CD4-positive, alpha-beta T cell (primary cell): ENCODE measurements at places on chromosomes 4 and X.

DNA sequence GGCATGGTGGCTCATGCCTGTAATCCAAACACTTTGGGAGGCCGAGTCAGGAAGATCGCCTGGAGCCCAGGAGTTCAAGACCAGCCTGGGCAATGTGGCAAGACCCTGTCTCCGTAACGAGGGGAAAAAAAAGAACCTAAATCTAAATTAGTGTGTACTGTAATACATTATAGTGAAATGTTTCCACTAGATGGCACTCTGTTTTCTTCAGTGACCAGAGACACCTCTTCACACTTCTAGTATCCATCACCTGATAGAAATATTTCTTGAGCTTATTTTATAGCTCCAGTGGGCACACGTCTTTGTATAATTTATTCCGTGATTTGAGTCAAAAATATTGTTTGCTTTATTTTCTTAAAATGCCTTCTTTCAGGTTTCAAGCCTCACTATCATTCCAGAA is 600.9 kb upstream of the DIPK2B start:
- DNase-seq = peak; percentile 64

GRCh38 chr4:166121897-166122296 is 248.9 kb downstream of the TLL1 start:
- DNase-seq = no peak

- DNase-seq = peak; percentile 17
Observed at GRCh38 chr4:140637836-140638235, 69.1 kb upstream of the UCP1 start.

- no peak for DNase-seq
Observed at GRCh38 chr4:184357772-184358171, 116.6 kb downstream of the IRF2 start.

DNA sequence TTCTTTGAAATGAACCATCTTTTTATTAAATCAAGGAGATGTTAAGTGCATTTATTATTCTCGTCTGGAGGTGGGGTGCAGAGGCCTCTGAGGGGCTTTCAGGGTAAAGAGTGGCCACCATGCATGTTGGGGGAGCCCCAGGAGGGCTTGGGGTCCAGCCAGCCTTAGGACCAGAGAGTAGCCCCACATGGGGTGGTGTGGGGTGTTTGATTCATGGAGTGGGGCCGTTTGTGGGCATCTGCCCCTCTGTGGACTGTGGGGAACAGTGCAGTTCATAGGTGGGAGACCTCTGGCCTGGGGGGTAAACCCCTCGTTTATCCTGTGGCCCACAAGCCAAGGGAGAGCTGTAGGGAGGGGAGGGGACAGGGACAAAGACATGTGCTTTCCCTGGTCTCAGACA is 26.9 kb downstream of the HTRA3 start:
- DNase-seq = no peak

DNA sequence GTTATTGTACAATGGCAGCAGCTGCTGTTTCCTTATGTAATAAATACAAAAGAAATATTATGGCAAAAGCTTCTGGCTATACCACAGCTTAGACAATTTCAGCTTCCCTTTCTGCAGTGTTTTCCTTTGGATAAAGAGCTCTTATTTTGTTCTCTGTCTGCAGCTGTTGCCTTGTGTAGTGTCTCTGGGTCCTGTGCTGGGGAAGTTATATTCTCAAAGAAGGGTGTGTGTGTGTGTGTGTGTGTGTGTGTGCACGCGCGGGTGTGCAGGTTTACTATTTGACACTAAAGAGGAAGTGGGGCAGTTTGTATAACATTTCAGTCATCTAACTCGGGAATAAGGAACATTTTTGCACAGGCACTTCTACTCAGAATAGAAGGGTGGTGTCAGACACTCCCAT is 83.6 kb downstream of the REPS2 start:
- DNase-seq = no peak

DNA sequence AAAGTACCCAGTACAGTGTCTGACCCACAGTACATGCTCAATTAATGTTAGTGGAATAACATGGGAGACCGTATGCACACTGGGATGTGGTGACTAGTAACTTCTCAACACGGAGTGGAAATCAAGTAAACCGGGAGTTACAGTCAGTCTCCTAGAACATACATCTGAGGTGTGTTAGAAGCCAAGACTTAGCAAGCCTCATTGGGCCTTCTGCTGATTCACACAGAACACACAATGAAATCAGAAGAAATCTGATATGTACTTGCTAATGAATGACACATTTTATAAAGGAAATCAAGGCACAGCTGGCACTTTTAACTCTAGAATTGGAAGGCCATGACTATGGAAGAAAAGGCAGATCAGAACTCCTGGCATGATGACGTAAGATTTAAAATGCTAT is 13.0 kb downstream of the TRAPPC2 start:
- no peak for DNase-seq

- no peak for DNase-seq
Observed at GRCh38 chr4:24380957-24381665, 203.2 kb downstream of the DHX15 start.

DNA sequence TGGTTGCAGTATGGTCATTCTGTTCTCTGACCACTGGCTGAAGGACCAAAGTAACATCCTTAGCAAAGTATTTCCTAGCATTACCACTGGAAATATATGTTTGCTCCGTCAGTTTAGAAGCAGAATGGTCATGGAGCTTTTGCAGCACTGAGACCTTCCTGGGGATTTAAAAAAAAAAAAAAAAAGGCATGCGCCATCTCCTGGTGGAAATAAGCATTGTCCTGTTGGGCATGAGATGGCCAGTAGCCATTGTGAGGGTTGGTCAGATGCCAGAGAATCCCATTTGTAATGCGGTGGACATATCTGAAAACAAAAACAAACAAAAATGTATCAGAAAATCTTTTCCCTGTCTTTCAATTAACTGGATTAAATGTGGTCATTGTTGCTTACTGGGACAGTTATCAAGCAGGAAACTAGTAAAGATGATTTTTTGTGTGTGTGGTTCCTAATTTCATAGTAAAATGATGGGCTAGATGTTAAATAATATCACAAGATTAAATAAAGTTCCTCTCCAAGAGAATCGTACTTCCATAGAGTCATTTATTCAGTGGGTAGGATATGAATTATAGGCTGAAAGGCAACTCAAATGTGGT is 139.6 kb downstream of the SOWAHB start:
- no peak for DNase-seq

DNA sequence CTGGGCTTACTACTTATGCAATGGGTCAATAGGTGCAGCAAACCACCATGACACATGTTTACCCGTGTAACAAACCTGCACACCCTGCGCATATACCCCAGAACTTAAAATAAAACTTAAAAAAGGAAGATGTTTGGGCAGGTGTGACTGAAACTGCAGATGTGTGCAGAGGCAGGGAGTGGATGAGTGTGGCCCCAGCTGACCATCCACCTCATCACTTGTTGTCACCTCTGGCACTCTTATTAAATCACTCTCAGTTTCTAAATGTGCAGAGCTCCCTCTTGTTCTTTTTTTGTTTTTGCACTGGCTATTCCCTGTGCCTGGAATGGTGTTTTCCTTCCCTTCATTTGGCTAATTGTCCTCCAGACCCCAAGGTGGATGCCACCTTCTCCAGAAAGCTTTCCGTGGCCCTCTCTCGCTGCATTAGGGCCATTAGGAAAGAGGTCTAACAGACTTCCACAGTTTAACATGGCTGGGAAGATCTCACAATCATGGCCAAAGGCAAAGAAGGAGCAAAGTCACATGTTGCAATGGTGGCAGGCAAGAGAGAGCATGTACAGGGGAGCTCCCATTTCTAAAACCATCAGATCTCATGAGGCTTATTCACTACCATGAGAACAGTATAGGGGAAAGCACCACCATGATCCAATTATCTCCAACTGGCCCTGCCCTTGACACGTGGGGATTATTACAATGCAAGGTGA is 58.5 kb downstream of the SLC2A9 start:
- no peak for DNase-seq

- DNase-seq = no peak
Observed at GRCh38 chr4:165325732-165326512, 1.5 kb upstream of the MSMO1 start.

DNA sequence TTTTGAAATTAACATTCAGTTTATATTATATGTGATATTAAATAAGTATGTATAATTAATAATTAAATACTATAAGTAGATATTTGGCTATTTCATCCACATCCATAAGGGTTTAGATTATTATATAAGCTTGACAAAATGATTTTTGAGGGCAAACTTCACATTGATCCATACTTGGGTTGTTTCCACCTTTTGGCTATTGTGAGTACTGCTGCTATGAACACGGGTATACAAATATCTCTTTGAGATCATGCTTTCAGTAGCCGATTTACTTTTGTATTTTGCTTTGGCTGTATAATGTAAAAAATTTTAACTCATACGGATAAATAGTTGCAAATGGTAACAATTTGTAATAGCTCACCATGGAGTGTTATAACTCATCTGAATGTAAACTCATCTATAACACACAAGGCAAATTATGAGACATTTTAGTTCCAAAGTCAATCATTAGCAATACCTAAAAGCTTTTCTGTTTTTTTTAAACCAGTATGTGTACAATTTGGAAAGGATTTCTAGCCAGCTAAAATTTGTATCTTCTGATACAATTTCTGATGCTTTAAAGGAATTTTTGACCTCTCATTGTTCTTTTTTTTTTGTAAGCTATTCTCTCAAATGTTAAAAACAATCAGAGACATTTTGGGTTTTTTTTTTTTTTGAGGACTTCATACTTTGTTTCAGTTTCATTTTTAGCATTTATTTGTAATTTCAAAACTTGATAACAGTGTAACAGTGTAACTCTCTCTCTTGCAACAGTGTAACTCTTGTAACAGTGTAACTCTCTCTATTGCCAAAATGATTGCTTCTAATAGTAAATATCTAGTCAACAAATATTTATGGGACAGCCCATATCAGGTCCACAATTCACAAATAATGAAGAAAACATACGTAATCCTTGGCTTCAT is 51.8 kb upstream of the ARX start:
- no peak for DNase-seq

GRCh38 chrX:151019856-151020255 is 36.7 kb downstream of the HMGB3 start:
- no peak for DNase-seq

DNA sequence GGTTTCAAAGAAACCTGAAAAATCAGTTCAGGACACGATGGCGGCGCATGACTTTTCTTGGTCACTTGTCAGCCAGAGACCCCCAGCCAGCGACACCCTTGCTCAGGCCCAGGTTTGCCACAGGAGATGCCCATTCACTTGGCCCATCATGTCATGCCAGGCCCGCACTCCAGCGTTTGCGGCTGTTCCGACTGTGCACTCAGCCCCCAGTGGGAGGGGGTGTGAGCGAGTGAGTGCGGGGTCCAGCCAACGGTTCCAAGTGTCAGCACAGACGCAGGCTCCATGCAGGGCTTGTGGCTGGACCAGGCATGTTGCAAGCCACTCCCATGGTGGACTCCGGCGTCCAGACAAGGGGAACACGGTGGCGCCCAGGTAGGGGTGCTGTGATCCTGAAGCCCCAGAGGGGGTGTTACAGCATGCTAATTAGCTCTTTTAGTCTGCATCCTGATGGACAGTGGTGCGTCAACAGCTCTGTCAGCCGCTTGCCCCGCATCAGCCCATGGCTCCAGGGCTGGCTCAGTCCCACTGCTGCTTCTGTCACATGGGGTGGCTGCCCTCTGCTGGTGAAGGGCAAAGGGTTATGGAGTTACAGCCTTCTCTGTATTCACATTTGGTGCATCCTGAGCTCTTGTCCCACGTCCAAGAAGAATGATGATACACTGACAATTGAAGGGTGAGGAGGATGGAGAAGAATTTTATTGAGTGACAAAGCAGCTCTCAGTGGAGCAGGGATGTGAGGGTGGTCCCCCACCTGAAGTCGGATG is 3.7 kb upstream of the MAEA start:
- no peak for DNase-seq

DNA sequence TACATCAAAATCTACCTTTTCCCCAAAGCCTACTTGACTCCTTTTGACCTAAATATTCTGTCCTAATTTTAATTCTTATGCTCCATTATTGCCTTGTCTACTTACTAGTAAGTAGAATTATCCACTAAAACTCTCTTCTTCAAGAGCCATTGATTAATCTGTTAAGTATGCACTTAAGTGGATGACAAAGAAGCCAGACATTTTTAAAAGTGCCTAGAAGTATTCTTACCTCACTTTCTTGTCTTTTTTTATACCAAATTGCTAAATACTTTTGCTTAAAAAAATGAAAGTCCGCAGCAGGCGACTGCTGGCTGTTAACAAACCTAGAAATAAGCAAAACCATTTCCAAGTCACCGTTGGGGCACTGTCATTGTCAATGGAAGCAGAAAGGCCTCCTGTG is 20.1 kb upstream of the FRMPD4 start:
- no peak for DNase-seq

DNA sequence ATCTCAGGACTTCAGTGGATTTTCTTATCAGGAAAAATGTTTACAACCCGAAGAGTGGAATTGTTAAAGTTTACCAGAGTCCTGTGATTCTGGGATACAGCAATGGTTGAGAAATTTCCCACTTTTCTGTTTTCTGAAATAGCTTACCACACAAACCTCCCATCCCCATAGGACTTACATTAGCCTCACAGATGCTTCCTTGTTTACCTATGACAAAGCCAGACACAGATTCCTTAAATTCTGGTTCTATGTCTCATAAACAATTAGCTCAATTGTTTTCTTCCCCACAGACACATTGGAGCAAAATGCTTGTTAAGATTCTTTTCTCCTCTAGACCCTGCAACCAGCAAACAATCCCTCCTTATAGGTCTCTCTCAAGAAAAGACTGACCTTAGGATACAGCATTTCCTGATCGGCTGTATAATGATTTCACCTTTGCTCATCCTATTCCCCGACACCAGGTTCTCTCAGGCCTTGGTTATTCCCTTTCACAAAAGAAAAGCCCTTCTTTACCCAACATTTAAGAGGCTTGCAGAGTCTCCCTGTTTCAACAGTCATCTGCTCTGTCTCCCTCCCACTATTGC is 886.2 kb downstream of the ARAP2 start:
- DNase-seq = no peak

DNA sequence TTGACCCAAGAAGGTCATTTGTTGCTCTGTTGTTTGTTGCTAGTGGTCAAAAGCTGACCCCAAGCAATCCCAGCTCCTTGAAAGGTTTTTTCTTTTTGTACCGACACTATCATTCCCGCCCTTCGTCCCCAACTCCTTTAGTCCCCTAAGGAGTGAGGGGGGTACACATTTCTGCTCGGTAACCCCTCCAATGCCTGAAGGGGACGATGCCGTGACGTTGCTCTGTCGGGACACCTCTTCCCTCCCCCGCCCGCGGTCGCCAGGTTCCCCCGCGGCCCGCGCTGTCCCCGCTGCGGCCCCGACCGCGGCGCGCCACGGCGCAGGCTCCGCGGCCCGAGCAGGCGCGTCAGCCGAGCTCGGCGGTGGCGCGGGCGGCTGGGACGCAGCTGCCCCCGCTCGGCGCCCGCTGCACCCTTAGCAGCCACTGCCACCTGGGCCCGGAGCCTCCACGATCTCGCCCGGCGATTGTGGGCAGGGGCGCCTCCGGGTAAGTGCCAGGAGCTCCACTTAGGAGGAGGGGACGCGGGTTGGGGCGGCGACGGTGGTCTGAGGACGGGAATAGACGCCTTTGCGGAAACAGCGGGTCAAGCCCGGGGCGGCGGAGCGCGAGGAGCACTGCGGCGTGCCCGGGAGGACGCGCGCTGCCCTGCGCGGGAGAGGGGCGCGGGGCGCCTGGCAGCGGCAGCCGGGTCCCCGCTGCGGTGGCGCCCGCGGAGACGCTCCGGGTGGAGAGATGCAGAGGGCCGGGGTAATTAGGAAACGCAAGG is at the start of gene GLRB:
Gene GLRB, plus strand, starts transcription at position 340 of the 767 bp plus-strand sequence. CDS start 1,875 bp downstream, outside the sequence.
- no peak for DNase-seq

GRCh38 chr4:18454349-18454748 is 432.8 kb upstream of the LCORL start:
- no peak for DNase-seq

- DNase-seq = no peak
Observed at GRCh38 chr4:174265916-174266315, 17.6 kb downstream of the FBXO8 start.
